Activated CD4-positive, alpha-beta T cell treated with anti-CD3 and anti-CD28 coated beads, Interleukin-2, amount 10 ng/mL, durations not matched to agents 24 days and 14 days (primary cell): ENCODE measurements at places on chromosomes 7 and 10. TPM values are rescaled to one million over a fixed set of nuclear protein-coding genes. Genes with fewer than 3 reads are reported as not detected.

DNA sequence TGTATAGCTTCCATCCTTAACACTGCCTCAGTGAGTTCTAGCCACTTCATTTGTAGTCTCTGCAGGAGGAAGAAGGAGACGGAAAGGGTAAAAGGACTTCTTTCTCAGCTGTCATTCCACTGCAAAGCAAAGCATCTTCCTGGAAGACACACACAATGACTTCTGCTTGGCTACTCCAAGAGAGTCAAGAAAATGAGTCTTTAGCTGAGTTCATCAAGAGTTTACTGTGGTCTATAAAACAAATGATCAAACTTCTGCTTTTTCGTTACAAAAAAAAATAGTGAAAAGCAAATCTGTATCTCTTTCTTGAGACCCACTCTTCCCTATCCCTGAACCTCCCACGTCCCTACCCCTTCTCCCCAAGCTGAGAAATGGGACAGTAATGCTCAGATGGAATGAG lies 205.0 kb upstream of the AHR start:
- DNase-seq: no peak
- no peaks in the 10 kb centered on the region for H3K27me3 ChIP-seq
- H3K4me3 ChIP-seq: no peak overlapping the region
- no peak overlapping the region for H3K27ac ChIP-seq
- no peaks in the 10 kb centered on the region for H3K4me1 ChIP-seq

- H3K27ac ChIP-seq: no peak overlapping the region
- peaks cover 1% of the 10 kb centered on the region for H3K4me1 ChIP-seq
- H3K36me3 ChIP-seq: peaks cover 2% of the 10 kb centered on the region
Measured at GRCh38 chr7:63927261-63927660, 71.4 kb upstream of the ZNF722 start.

GRCh38 chr10:118276204-118276603 lies 65.9 kb downstream of the FAM204A start:
- H3K27me3 ChIP-seq: peaks cover 13% of the 10 kb centered on the region
- no peak overlapping the region for H3K27ac ChIP-seq
- H3K4me3 ChIP-seq: no peak overlapping the region
- DNase-seq: no peak

DNA sequence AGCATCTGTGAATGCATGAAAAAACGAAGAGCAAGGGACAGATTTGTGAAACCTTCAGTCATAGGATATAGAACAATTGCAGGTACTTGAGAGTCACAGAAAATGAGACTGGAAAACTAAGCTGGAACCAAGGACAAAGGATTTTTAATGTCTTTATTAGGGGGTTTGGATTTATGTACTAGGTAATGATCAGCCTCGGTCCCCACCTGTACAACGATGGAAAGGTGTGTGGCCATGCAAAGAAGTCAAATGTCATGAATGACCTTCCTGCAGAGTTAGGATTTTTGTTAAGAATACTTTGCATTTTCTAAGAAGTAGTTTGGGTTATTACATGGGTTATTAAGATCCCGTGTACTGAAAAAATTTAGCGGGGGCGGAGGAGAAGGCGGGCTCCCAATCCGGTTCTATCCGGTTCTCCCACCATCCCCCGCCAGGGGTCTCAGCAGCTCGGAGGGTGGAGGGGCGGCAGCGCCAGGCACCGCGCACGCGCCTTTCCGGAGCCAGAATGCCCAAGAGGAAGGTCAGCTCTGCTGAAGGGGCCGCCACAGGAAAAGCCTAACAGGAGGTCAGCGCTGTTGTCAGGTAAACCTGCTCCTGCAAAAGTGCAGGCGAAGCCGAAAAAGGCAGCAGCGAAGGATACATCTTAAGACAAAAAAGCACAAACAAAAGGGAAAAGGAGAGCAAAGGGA lies 327.5 kb upstream of the PLXDC2 start:
- no peak for DNase-seq
- H3K27me3 ChIP-seq: no peaks in the 10 kb centered on the region
- H3K27ac ChIP-seq: no peak overlapping the region
- no peaks in the 10 kb centered on the region for H3K36me3 ChIP-seq
- no peak overlapping the region for H3K4me3 ChIP-seq

- no peaks in the 10 kb centered on the region for H3K27me3 ChIP-seq
- no peak overlapping the region for H3K4me3 ChIP-seq
- peaks cover 6% of the 10 kb centered on the region for H3K36me3 ChIP-seq
- H3K27ac ChIP-seq: no peak overlapping the region
Measured at GRCh38 chr10:43479275-43479674, 42.4 kb downstream of the ZNF487 start.

- peak; percentile 93 for DNase-seq
- H3K36me3 ChIP-seq: peaks cover 12% of the 10 kb centered on the region
- H3K27me3 ChIP-seq: no peaks in the 10 kb centered on the region
Measured at GRCh38 chr10:130109796-130110245, 809 bp downstream of the C10orf143 start.

DNA sequence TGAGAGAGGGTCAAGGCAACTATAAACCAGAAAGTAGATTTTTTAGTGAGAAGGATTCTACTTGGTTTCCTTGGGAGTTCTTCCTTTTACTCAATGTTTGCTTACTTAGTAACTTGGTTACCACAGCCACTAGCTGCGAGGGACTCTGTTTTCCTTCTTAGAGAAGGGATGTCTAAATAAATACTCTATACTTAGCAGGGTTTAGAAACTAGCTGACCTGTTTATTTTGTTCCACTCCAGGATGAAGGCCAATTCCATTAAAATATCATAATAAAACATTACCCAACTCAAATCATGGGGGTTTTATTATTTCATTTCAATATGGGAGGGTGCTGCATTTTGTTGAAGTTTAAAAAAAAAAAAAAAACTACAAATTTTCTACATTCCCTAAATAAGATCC lies 87.3 kb downstream of the PPP1R3A start:
- DNase-seq: no peak
- no peak overlapping the region for H3K27ac ChIP-seq
- no peaks in the 10 kb centered on the region for H3K27me3 ChIP-seq
- no peaks in the 10 kb centered on the region for H3K4me1 ChIP-seq
- H3K4me3 ChIP-seq: no peak overlapping the region
- no peaks in the 10 kb centered on the region for H3K36me3 ChIP-seq

DNA sequence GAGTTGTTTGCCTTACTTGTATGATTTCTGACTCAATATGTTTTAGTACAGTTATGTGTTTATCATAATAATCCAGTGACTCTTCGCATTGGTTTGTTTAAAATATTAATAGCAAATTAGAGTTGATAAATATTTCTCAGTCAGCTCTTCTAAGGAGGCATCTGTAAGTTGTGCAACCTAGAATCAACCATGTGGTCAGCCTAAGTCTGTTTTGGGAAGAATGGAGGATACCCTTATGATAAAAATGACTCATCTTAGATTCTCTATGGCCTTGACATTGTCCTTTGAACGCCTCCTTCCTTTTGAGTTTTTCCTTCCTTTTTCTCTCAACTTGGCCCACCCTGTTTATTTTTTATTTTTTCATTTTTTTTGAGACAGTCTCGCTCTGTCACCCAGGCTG lies 18.8 kb downstream of the DNAJC9 start:
- no peaks in the 10 kb centered on the region for H3K27me3 ChIP-seq
- peaks cover 11% of the 10 kb centered on the region for H3K36me3 ChIP-seq
- no peak for DNase-seq
- no peaks in the 10 kb centered on the region for H3K4me1 ChIP-seq

DNA sequence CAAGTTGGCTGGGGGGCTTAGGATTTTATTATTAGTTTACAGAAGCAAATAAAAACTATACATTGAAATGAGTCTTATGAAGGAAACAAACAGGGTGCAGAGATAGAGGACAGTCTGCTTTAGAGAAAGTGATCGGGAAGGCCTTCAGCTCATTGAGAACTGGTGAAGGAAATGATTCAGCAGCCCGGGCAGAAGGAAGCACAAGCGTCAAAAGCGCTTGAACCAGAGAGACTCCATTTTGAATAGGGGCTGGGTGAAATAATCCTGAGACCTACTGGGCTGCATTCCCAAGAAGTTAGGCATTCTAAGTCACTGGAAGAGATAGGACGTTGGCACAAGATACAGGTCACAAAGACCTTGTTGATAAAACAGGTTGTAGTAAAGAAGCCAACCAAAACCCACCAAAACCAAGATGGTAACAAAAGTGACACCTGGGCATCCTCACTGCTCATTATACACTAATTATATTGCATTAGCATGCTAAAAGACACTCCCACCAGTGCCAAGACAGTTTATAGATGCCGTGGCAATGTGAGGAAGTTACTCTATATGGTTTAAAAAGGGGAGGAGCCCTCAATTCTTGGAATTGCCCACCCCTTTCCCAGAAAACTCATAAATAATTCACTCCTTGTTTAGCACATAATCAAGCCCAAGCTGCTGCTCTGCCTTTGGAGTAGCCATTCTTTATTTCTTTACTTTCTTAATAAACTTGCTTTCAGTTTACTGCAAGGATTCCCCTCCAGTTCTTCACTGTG lies 83.1 kb upstream of the MPP7 start:
- no peak overlapping the region for H3K27ac ChIP-seq
- peaks cover 10% of the 10 kb centered on the region for H3K4me1 ChIP-seq
- no peak overlapping the region for H3K4me3 ChIP-seq
- no peak for DNase-seq
- no peaks in the 10 kb centered on the region for H3K36me3 ChIP-seq

DNA sequence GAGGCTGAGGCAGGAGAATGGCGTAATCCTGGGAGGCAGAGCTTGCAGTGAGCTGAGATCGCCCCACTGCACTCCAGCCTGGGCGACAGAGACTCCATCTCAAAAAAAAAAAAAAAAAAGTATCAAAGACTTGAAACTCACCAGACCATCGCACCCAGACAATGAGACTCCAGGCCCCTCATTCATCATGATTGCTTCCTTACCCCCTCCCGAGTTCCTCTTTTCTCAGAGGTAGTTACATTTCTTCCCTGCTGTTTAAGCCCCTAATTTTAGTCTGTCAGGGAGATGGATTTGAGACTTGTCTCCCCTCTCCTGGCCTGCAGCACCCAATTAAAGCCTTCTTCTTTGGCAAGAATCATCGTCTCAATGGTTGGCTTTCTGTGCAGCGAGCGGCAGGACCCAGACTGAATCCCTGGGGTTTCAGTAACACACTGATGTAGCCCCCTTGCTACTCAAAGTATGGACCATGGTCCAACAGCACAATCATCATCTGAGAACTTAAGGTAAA lies 19.4 kb upstream of the TPST1 start:
- H3K4me3 ChIP-seq: no peak overlapping the region
- no peaks in the 10 kb centered on the region for H3K36me3 ChIP-seq
- H3K27me3 ChIP-seq: no peaks in the 10 kb centered on the region
- no peak overlapping the region for H3K27ac ChIP-seq
- no peak for DNase-seq
- H3K4me1 ChIP-seq: no peaks in the 10 kb centered on the region

DNA sequence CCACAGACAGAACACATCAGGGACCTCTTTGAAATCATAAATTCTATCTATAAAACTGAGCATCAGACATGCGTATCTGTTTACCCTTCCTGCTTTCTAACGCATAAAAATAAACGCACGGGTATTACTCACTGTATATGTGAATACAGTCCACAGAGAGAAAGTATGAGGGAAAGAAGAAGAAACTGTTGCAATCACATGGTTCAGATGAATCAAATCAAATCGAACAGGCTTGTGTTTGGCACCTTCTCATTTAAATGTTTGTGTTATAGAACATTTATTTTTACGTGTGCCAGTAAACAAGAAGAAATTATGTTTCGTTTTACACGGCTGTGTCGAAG lies 322.0 kb downstream of the FRMD4A start:
- peak overlapping the region; percentile 58 for H3K27ac ChIP-seq
- no peak for DNase-seq
- H3K4me1 ChIP-seq: peaks cover 28% of the 10 kb centered on the region
- peaks cover 21% of the 10 kb centered on the region for H3K27me3 ChIP-seq

DNA sequence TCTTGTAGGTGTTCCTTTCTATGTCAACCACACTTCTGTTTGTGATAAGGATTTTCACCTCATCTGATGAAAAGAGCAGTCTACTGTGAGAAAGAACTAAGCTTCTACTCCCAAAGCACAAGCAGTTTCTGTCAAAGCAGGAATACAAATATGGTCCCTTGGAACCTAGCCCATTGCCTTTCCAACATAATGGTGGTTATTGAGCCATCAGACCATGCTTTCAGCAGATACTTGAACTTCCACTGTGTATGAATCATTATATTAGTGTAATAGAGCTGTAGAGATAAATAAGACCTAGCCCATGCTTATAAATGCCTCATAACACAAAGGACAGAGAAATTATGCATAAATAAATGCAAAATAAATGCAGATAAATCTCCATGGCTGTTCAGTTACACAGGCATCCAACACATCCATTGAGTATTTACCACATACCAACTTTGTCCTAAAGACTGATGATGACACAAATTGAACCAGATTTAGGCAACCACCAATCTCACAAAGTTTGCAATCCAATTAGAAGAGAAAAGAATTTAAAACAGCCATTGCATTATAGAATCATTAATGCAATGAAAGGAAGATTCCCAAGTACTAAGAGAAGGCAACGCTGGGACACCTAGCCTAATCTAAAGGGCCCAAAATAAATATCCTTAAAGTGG lies 729.4 kb upstream of the C7orf33 start:
- H3K4me3 ChIP-seq: no peak overlapping the region
- H3K36me3 ChIP-seq: no peaks in the 10 kb centered on the region
- H3K27ac ChIP-seq: no peak overlapping the region
- no peaks in the 10 kb centered on the region for H3K27me3 ChIP-seq

- H3K27me3 ChIP-seq: peaks cover 15% of the 10 kb centered on the region
- no peak for DNase-seq
- no peak overlapping the region for H3K4me3 ChIP-seq
Measured at GRCh38 chr7:4878336-4879335, 4.9 kb downstream of the RADIL start.

- no peak overlapping the region for H3K27ac ChIP-seq
- H3K27me3 ChIP-seq: peaks cover 4% of the 10 kb centered on the region
- H3K36me3 ChIP-seq: no peaks in the 10 kb centered on the region
- no peaks in the 10 kb centered on the region for H3K4me1 ChIP-seq
Measured at GRCh38 chr10:49600046-49600445, 10.1 kb upstream of the SLC18A3 start.

DNA sequence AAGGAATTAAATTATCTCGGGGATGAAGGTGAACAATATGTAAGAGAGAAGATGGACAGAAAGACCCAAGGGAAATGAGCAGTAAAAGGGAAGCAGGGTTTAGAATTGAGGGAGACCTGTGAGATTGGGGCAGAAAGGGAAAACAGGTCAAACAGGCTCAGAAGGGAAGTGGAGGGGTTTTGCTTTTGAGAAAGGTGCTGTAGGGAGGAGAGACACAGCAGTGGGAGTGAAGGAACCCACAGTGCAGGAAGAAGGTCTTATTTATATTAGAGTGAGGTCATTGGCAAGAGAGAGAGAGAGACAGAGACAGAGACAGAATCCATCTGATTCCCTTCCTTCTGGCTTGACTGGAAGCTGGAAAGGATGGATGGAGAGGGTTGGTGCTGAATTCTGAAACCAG lies 3.5 kb upstream of the TCAF1 start:
- no peak for DNase-seq
- no peak overlapping the region for H3K4me3 ChIP-seq
- peaks cover 11% of the 10 kb centered on the region for H3K4me1 ChIP-seq
- no peaks in the 10 kb centered on the region for H3K36me3 ChIP-seq
- no peak overlapping the region for H3K27ac ChIP-seq

GRCh38 chr10:94077042-94077441 lies 83.3 kb downstream of the PLCE1 start:
- H3K4me1 ChIP-seq: no peaks in the 10 kb centered on the region
- H3K36me3 ChIP-seq: no peaks in the 10 kb centered on the region
- no peak for DNase-seq
- H3K27me3 ChIP-seq: no peaks in the 10 kb centered on the region

Gene INHBA
- total RNA-seq: 1.2 and 1.9 TPM in 2 replicates

Gene NYAP1
- 0.17 and 0.49 TPM in 2 replicates for total RNA-seq

Gene ATRNL1
- 0.17 and 0.26 TPM in 2 replicates for total RNA-seq

Gene POLR2J2
- 17.8 and 20.2 TPM in 2 replicates for total RNA-seq

Gene FAM204A
- 57.2 and 60.0 TPM in 2 replicates for total RNA-seq

Gene UPF2
- 38.9 and 41.4 TPM in 2 replicates for total RNA-seq

Gene CALML5
- total RNA-seq: not detected in 2 replicates

Gene CNTNAP2
- not detected in 2 replicates for total RNA-seq

Gene SPDYE8
- total RNA-seq: not detected in 2 replicates

Gene HTR5A
- not detected in 2 replicates for total RNA-seq
